ENCODE measurements at places on chromosomes 6 and 20.

- no peak for DNase-seq
These were observed 30.3 kb downstream of the PPIL4 start for GRCh38 chr6:149515494-149515893.

DNA sequence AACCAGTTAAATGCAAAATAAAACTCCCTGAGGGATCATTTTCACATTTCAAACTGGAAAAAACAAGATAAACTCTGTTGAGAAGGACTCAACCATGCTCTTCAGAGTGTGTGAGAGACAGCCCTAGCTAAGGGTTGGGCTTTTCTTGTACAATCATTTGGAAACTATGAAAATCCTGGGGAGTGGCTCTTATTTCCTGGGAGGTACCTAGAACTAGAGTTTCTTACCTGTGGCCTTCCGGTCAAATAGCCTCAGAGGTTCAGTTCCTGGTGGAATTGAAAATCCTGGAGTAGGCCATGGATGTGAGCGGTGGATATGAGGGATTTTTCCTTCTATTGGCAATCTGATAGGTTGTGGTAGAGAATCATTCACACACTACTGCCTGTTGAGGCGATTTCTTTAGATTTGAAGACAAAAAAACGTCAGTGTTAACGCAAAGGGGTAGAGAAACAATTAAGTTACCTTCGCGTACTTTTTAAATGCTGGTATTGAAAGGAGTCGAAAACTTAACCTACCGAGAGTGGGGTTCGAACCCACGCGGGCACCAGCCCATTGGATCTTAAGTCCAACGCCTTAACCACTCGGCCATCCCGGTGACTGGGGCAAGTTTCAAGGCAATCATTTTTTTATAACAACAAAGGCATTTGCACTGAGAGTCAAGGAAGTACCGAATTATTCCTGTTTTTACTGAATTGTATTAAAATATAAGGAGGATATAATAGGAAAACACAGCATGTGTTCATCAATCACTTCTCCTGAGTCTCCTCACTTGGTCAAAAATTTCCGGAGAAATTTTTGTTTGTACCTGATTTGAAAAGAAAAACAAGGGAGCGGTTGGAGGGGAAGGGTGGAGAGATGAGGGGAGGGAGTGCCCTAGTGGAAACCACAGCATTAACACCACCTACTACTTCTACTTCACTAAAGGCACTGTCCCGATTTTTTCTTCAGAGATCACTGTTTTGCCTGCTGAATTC is 191.3 kb downstream of the OR2B2 start:
- DNase-seq: no peak

DNA sequence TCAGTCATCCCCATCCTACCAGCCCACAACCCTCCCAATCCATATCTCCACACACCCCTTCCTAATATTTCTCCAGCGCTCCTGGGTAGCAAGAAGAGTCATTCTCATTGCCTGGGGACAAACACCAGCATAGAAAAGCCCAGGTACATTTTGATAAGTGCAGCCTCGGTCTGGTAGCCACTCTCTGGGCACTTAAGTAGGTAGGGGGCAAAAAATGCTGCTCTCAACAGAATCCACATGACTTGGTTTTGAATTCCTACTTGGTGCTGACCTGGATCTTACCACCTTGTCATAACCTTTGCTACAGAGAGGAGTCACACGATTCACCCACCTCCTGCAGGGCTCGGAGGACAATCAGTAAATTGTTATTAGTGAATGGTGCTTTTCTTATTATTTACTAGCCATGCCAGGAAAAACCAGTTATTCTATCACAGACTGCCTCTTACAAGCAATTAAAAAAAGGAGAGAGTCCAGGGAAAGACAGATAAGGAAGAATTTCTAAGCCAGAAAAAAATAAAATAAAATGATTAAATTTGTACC is 249.1 kb downstream of the LY86 start:
- DNase-seq: no peak

DNA sequence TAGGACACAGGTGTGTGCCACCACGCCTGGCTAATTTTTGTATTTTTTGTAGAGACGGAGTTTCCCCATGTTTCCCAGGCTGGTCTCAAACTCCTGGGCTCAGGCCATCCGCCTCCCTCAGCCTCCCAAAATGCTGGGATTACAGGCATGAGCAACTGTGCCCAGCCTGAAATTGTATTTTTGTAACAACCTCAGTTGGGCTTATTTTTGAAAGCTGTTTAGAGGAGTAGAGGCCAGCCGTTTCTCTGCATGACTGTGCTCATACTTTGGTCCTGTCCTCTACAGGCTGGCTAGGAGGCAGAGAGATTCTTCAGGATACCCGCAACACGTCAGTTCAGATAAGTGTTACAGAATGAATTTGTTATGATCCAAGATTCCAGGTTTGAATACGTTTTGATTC is 22.1 kb downstream of the CAGE1 start:
- DNase-seq: no peak

DNA sequence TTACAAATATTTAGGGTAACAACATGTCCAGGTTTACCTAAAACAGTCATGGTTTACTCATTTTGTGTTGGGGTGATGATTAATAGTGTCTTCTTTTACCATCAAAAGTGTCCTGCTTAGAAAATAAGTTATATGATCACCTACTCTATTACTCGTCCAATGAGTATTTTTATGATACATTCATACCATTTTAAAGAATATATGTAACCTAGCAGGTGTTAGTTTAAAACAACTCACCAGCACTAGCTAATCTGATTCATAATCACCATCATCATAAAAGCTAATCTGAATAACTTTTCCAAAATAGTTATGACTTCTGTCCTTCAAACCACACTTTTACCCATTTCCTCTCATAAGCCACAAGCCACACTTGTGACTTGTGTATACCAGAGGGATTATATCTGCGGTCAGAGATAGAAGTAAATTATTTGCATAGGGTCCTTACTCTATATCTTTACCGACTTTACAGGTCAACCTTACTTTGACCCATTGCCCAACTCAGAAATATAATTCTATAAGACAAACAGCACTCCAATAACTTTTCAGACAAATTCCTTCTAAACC is 33.3 kb upstream of the NRN1 start:
- no peak for DNase-seq

DNA sequence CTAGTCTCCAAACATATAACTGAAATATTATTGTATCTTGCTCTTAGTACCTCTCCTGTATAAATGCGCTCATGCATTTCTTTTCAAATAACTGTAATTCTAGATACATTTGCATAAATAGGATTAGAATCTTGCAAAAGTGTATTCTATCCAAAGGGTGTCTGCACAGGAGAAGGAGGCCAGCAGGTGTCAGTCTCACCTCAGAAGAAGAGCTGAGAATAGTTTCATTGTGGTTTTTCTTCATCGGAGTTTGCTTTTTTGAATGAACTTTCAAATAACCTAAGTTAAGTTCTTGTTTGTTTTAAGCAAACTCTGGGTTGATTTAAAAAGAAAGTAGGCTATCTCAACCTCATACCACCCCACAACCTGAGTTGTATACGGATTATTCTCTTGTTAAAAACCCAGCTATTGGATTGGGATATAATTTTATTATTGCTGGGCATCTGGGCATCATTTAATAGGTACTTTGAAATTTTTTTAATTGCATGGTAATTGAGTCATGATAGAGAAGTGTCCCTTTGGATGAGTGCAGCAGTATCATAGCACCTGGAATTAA is 125.0 kb upstream of the MLIP start:
- peak; percentile 4 for DNase-seq

GRCh38 chr6:75526502-75527127 is 33.0 kb upstream of the FILIP1 start:
- DNase-seq: peak; percentile 44

- DNase-seq: no peak
These were observed 310.4 kb upstream of the SUPT3H start for GRCh38 chr6:45688180-45688579.

DNA sequence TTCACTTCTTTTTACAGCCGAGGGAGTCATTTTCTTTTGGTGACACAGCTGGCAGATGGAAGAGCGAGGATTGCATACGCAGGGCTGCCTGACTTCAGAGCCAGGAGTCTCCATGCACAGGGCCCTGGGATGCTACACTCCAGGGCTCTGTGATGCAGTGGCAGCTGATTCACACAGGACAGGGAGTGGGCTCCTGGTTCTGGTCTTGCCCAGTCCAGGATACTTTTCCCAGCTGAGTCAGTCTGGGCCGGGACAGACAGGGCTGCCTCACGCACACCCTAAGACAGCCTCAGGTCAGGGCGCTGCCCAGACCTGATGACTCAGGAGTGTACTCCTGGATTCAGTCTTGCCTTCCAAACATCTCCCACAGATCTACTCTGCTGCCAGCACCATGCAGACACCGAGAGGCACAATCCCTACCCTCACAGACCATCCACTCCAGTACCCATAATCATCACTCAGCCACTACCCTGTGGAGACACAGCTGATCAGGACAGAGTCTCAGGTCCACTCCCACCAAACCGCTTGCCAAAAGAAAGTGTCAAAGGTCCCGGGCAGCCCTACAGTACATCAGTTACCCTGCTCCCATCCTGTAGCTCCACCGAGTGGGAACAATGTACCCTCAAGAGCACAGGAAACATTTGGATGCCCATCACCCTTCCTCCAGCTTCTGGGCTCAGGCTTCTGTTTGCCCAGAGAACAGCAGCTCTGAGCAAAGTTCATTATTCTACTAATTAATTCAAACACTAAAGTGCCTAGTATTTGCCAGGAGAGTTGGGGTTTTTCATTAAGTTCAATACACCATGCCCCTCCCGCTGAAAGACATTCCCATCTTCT is 11.5 kb downstream of the SDC4 start:
- DNase-seq: no peak

DNA sequence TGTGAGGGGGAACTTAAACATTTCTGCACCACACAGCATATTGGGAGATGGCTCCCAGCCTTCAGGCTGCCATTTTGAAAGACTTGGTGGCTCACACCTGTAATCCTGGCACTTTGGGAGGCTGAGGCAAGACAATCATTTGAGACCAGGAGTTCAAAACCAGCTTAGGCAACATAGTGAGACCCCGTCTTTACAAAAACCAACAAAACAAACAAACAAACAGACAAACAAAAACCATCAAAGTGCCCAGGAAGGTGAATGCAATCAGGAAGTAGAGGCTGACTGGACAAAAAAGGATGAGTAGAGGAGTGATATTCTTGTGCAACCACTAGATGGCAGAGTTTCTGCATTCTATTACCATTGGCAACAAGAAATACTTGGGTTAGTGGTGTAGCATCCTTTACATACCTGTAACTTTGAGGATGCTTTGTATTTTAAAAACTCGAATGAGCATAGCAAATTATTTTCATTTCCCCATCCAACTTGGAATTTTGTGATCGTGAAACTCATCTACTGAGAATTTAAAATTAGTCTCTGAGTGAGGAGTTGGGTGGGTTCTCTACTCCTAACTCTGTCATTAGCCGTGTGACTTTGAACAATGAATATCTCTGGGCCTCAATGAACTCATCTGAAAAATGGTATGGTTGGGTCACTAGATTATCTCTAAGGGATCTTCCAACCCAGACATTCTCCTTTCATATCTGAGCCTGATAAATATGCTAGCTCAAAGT is 84.4 kb downstream of the CRYBG1 start:
- DNase-seq: peak; percentile 17

GRCh38 chr20:41616228-41616627 is 1.9 kb downstream of the CHD6 start:
- DNase-seq: no peak

GRCh38 chr20:25310268-25310920 is 62.5 kb downstream of the PYGB start:
- DNase-seq: no peak

GRCh38 chr6:101534821-101535220 is 141.3 kb downstream of the GRIK2 start:
- no peak for DNase-seq

GRCh38 chr6:159067334-159067733 is 22.5 kb upstream of the TAGAP start:
- no peak for DNase-seq

GRCh38 chr6:33207552-33208090 is 679 bp upstream of the RING1 start:
- DNase-seq: no peak

- DNase-seq: no peak
These were observed 64.1 kb downstream of the GFOD1 start for GRCh38 chr6:13423252-13423651.

DNA sequence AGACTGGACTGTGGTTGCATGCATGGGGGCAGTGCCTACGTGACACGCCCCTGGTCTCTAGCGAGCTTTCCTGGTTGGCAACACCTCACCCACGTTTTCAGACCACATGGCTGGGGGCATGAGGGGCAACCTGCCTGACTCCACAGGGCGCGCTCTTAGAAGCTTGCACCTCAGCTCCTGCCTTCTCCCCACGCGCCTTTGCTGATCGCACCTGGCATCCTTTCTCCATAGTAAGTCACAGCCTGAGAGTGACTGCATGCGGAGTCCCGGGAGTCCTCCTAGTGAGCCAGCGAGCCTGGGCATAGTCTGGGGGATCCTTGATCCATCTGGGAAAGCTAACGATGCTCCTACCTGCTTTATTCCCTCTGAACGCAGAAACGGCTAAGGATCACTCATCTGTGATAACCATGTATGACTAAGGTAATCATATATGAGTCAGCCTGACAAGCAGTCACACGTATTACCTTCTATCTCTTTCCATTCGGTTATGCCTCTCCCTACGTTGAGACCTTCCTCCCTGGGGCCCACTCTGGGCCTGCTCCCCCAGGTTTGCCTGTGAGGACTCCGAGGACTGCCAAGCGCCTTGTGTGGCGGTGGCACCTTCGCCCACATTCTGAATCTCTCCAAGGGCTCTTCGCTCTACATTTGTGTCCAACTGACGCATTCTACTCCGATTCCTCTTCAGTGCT is 4.5 kb downstream of the TCFL5 start:
- no peak for DNase-seq

DNA sequence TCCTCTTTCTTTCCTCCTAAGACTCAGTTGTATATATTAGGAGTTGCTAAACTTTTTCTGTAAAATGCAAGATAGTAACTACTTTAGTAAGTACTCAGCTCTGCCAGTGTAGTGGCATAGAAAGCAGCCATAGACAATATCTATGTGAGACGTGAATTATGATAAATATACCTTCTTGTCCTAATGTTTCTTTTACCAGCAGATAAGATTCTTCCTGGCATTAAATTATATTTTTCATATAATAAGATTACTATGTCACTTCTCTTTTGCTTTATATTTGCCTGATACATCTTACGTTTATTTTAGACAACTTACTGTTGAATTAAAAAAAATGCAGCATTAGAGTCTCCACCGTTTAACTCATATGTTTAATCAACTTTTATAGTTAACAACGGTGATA is 51.7 kb downstream of the HDGFL1 start:
- no peak for DNase-seq

DNA sequence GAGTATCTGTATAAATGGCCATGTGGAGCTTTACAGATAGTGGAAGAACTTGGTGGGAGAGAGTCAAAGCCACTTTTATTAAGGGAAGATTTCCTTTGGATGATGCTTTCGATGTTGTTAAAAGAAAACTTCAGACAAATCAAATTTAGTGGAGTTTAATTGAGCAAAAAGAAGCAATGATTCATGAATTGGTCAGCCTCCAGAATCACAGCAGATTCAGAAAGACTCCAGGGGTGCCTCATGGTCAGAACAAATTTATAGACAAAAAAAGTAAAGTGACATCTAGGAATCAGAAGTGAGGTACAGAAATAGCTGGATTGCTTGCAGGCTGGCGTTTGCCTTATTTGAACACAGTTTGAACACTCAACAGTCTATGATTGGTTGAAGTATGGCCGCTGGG is 5.3 kb upstream of the CGA start:
- no peak for DNase-seq

Measured in cerebellum (tissue), 4 donors.